ENCODE measurements at places on chromosomes 3 and 15.
A peak's percentile ranks its signal among the peaks of the same experiment; 100 is the strongest.

GRCh38 chr3:59334585-59334984, 284.8 kb upstream of the CFAP20DC start:
- DNase-seq, result peak; percentile 98

GRCh38 chr3:158950178-158950901, 148.5 kb downstream of the MFSD1 start:
- DNase-seq, result no peak

GRCh38 chr15:38307251-38307650, 54.6 kb downstream of the SPRED1 start:
- DNase-seq, result peak; percentile 99

GRCh38 chr3:192303235-192303634, 424.1 kb downstream of the FGF12 start:
- no peak for DNase-seq

- no peak for DNase-seq
Measured at GRCh38 chr3:133159498-133160475, 121.6 kb downstream of the TMEM108 start.
